Ovary (tissue), 10 donors: ENCODE measurements at places on chromosomes 6 and 20. TPM values are rescaled to one million over a fixed set of nuclear protein-coding genes. Genes with fewer than 3 reads are reported as not detected.

Gene C6orf15
- total RNA-seq: not detected

DNA sequence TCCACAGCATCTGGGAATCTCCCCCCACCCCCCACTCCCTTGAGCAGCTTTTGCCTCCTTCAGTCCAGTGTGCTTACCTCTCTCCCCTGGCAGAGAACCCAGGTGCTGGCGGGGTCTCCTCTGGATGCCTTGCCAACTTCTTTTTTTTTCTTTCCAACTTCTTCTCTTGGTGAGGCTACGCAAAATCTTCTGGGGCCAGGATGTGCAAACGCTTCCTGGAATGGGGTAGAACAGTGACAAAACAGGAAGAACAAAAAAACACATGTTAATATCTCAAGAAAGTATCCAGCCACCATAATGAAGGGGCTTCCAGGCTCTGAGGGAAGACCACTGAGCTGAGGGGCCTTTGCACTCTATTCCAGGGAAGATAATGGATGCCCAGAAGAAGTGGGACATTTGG is 53.9 kb upstream of the DDR1 start:
- H3K36me3 ChIP-seq: no peaks in the 10 kb centered on the region
- peaks cover 3% of the 10 kb centered on the region for H3K4me1 ChIP-seq
- DNase-seq: no peak

- H3K36me3 ChIP-seq: no peaks in the 10 kb centered on the region
- DNase-seq: no peak
- H3K27ac ChIP-seq: no peak overlapping the region
- H3K27me3 ChIP-seq: no peaks in the 10 kb centered on the region
- H3K4me1 ChIP-seq: peaks cover 9% of the 10 kb centered on the region
- no peak overlapping the region for H3K4me3 ChIP-seq
These were observed 132.5 kb upstream of the TRAF3IP2 start for GRCh38 chr6:111738156-111738555.

DNA sequence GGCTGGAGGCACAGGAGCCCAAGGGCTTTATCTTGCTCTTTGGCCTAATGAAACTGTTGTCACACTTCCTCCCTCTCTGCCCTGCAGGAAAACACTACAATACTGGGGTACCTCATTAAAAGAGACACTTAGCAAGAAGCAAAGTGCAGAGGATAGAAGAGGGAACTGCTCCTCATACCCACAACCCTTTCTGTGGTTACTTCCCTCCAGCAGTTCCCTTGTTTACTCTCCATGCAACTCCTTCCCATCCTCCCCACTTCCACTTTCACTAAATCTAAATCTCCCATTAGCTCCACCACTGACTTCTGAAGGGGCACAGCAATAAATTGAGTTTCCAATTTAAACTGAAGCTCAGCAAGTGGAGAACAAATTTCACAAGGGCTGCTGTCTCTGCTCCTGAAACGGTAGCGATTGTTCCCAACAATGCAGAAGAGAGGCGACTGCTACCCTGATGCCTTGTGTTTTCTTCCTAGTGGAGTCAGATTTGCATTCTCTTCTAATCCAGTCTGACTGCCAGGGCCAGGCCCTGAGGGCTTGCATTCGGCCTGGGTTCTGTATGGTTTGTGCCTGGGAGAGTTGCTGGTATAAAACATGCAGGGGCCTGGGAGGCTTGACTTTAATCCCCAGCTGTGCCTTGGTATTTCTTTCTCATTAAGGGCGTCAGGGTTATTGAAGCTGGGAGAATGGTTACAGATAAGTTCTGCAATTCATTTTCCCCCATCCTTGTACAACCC is 454.7 kb downstream of the TFAP2B start:
- DNase-seq: no peak
- no peak overlapping the region for H3K4me3 ChIP-seq
- H3K27ac ChIP-seq: no peak overlapping the region
- H3K36me3 ChIP-seq: no peaks in the 10 kb centered on the region
- H3K4me1 ChIP-seq: no peaks in the 10 kb centered on the region
